ENCODE measurements at places on chromosomes 2 and 18.

- DNase-seq = no peak
Observed at GRCh38 chr2:10796703-10797102, 15.9 kb downstream of the PDIA6 start.

- no peak for DNase-seq
Observed at GRCh38 chr2:33559328-33559727, 39.8 kb downstream of the FAM98A start.

DNA sequence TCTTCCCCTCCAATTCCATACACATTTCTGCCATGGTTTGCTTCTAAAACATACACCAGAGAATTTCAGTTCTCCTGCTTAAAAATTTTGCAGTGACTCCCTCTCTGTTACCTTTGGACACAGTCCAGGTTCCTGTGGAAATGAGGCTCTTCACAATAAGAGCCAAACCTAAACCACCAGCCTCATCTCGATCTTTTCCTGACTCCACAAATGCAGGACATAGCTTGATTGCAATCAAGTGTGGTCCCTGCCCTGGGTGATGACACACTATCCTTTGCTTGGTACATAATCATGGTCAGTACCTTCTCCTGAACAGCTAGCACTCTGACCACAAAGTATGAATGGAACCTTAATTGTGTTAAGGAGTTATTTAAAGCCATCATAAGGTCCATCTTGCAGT lies 134.9 kb upstream of the CHAC2 start:
- no peak for DNase-seq

GRCh38 chr2:41334159-41334558 lies 713.7 kb upstream of the PKDCC start:
- no peak for DNase-seq
